ENCODE measurements at places on chromosomes 7 and 10. TPM values are rescaled to one million over a fixed set of nuclear protein-coding genes. Genes with fewer than 3 reads are reported as not detected.

- no peaks in the 10 kb centered on the region for H3K36me3 ChIP-seq
- peaks cover 3% of the 10 kb centered on the region for H3K4me1 ChIP-seq
- no peak overlapping the region for H3K4me3 ChIP-seq
These were observed 109.9 kb downstream of the AHR start for GRCh38 chr7:17408245-17408903.

- H3K27me3 ChIP-seq = no peaks in the 10 kb centered on the region
- H3K36me3 ChIP-seq = no peaks in the 10 kb centered on the region
- no peak overlapping the region for H3K27ac ChIP-seq
- H3K4me1 ChIP-seq = peaks cover 7% of the 10 kb centered on the region
- no peak overlapping the region for H3K4me3 ChIP-seq
- DNase-seq = no peak
These were observed 1.4 kb upstream of the TMEM168 start for GRCh38 chr7:112791465-112792168.

- H3K36me3 ChIP-seq = no peaks in the 10 kb centered on the region
- no peaks in the 10 kb centered on the region for H3K27me3 ChIP-seq
- H3K4me1 ChIP-seq = no peaks in the 10 kb centered on the region
- no peak overlapping the region for H3K27ac ChIP-seq
- DNase-seq = no peak
These were observed 70.9 kb upstream of the PCGF5 start for GRCh38 chr10:91149550-91149949.

The TMEM225B gene
- total RNA-seq = 0.26 TPM

The HMX3 gene
- 60.5 TPM for total RNA-seq

The OR2A7 gene
- 2.3 TPM for total RNA-seq

The AGR2 gene
- total RNA-seq = 0.67 TPM

The MYO1G gene
- total RNA-seq = 224 TPM
